A673 (cell line): ENCODE measurements at places on chromosomes 1 and 21. TPM values are rescaled to one million over a fixed set of nuclear protein-coding genes. Genes with fewer than 3 reads are reported as not detected.
A peak's percentile ranks its signal among the peaks of the same experiment; 100 is the strongest.

DNA sequence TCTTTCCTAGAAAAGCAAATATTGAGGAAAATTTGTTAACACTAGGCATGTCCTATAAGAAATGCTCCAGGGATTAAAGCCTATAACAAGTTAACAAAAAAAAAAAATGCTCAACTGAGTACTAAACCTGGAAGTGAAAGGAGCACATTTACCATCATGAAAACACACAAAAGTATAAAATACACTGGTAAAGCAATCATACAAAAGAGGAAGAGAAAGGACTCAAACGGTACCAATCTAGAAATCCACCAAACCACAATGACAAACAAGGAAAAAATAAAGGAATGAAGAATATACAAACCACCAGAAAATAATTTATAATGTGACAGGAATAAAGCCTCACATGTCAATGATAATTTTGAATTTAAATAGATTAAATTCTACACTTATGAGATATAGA is 21.2 kb downstream of the CD1E start:
- H3K4me1 ChIP-seq: no peaks in the 10 kb centered on the region
- H3K4me3 ChIP-seq: no peak overlapping the region
- no peak for DNase-seq
- H3K27me3 ChIP-seq: peaks cover 42% of the 10 kb centered on the region

DNA sequence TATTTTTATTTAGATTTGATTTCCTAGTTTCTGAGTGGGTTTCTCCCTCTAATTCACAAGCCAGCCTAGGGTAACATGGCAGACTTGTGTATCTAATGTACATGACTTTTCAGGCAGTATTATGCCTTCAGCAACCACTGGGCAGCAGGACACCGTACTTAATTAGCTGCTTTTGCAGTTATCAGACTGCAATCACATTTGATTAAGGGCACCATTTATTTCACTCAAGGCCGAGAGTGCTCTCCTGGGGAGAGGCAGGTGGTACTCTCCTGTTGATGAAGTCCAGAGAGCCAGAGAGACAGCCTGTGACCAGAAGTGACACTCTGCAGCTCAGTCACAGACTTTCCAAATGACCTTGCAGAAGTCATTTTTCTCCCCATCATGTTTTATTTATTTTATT is 18.7 kb downstream of the CYYR1 start:
- H3K4me3 ChIP-seq: no peak overlapping the region
- DNase-seq: no peak
- no peak overlapping the region for H3K27ac ChIP-seq
- H3K4me1 ChIP-seq: peaks cover 47% of the 10 kb centered on the region

- peak; percentile 50 for DNase-seq
- peak overlapping the region; percentile 38 for H3K4me3 ChIP-seq
- no peak overlapping the region for H3K27ac ChIP-seq
Measured at GRCh38 chr1:31238986-31239613, 587 bp downstream of the NKAIN1 start.

DNA sequence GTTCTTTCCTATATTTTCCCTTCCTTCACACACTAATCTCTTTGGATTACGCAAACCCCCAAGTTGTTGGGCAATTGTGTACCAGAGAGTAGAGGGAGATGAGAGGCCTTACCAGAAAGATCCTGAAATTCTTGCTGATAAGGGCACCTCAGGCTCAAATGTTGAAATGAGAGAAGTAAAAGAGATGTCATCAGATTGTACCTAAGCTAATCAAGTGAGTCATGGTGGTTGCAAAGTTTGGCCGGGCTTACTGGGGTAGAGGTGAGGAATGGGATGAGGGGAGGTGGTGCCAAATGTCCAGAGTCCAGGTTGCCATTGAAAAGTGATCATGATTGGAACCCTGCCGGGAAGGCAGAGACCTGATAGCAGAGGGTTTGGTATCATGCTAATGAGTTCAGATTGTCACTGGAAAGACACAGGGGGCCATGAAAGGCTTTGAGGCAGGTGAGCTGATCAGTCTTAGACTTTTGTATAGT is 43.1 kb downstream of the OPTC start:
- H3K27ac ChIP-seq: no peak overlapping the region
- DNase-seq: no peak
- no peaks in the 10 kb centered on the region for H3K4me1 ChIP-seq
- H3K27me3 ChIP-seq: no peaks in the 10 kb centered on the region

DNA sequence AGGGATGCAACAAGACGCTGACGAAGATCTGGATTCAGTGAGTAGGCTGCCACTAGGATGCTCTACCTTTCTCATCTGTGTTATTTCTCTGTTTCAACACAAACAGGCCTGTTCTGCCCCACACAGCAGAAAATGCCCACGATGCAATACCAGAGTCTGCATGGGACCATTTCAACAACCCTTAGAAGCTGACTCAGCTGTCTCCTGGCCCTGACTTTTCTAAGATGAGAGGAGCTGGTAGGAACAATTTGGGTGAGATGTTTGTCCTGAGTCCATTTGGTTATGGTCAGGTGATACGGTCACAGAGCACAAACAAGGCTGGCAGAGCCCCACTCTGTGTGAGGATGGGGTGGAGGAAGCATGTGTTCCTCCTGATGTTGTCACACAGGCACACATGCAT is 11.5 kb upstream of the SLC2A1 start:
- H3K36me3 ChIP-seq: no peaks in the 10 kb centered on the region
- no peaks in the 10 kb centered on the region for H3K27me3 ChIP-seq
- no peak overlapping the region for H3K4me3 ChIP-seq
- H3K27ac ChIP-seq: no peak overlapping the region
- no peak for DNase-seq

DNA sequence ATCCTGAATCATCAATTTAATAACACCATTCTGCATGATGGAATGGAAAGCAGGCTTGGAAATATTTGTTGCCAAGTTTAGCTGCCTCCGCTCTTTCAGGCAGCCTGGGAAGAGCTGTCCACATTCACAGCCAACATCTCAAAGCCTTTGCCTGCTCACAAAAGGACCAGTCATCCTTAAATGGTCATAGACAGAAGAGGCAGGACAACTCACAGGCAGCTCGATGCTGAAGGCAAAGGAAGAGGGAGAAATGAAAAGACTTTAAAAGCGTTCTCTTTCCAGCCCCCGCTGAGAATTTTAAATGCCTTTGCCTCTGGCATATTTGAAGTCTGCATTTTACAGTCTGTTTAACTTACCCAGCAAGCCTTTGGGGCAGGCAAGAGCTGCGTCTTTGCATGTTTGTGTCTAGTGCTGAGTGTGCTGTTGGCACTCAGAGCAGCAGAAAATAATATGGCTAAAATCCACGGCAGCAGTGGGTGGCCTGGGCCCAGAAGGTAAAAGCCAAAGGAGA is 68.9 kb downstream of the NMNAT2 start:
- no peaks in the 10 kb centered on the region for H3K27me3 ChIP-seq
- H3K4me3 ChIP-seq: no peak overlapping the region
- H3K4me1 ChIP-seq: no peaks in the 10 kb centered on the region
- H3K36me3 ChIP-seq: no peaks in the 10 kb centered on the region
- no peak overlapping the region for H3K27ac ChIP-seq

DNA sequence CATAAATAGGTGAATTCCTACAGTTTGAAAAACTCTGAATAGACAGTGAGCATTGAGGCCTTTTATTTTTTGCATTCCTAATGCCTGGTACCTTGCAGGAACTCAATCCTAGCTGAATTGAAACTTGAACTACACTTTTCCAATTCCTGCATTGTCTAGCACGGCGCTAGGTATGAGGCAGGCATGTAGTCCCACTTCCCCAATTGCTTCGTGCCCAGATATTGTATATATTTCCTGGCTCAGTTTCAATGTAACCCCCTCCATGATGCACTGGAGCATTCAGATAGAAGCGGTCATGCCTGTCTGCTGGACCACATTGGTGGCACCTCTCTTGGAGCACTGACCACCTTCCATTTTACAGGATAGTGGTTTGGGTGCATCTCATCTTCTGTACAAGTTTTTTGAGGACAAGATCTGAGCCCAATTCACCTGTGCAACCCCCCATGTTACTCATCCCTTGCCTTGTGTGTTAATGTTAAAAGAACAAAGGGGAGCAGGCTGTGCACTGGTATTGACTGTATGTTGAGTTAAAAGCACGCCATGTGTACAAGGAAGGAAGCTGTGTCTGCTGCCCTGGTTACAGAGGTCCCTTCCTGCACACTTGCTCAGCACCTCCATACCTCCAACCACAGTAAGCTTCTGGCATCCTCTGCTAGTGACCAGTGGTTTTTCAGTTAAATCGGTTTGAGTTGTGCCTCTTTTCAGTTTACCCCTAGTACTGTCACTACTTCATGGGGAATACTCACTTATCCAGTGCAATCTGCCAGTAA is 10.0 kb upstream of the RAB7B start:
- no peaks in the 10 kb centered on the region for H3K4me1 ChIP-seq
- H3K27ac ChIP-seq: no peak overlapping the region
- no peaks in the 10 kb centered on the region for H3K36me3 ChIP-seq
- no peaks in the 10 kb centered on the region for H3K27me3 ChIP-seq

DNA sequence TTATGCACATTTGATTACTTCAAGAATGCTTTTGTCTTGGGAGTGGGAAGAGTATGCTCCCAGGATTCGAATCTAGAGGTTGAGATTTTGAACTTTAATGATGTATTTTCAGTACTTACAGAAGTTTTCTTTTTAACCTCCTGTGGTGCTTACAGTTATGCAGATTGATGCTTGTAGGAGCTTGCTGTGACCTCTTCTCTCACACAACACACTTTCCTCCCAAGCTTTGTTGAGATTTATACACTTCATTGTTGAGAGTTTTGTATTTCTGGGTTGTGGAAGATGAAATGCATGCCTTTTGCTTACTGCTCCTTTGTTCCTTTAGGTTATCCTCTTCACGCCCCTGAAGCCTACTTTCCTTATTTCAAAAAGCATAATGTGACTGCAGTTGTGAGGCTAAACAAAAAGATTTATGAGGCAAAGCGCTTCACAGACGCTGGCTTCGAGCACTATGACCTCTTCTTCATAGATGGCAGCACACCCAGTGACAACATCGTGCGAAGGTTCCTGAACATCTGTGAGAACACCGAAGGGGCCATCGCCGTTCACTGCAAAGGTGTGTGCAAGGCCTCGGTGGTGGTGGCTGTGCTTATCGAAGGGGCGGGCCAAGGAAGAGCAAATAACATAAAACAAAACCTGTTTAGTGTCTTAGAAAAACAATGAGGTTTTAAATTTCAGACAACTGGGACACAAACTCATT is 75.5 kb upstream of the GPR88 start:
- H3K27ac ChIP-seq: no peak overlapping the region
- no peaks in the 10 kb centered on the region for H3K27me3 ChIP-seq
- H3K36me3 ChIP-seq: no peaks in the 10 kb centered on the region
- no peak overlapping the region for H3K4me3 ChIP-seq

GRCh38 chr1:55500601-55501000 is 285.4 kb upstream of the USP24 start:
- H3K4me3 ChIP-seq: no peak overlapping the region
- no peak overlapping the region for H3K27ac ChIP-seq
- peaks cover 29% of the 10 kb centered on the region for H3K27me3 ChIP-seq
- H3K36me3 ChIP-seq: no peaks in the 10 kb centered on the region
- no peaks in the 10 kb centered on the region for H3K4me1 ChIP-seq

GRCh38 chr1:212555426-212555825 is 53.1 kb upstream of the ATF3 start:
- peak; percentile 51 for DNase-seq
- H3K4me1 ChIP-seq: peaks cover 11% of the 10 kb centered on the region
- no peak overlapping the region for H3K4me3 ChIP-seq
- H3K36me3 ChIP-seq: no peaks in the 10 kb centered on the region
- H3K27ac ChIP-seq: no peak overlapping the region

GRCh38 chr1:59428828-59429227 is 131.9 kb downstream of the FGGY start:
- H3K4me3 ChIP-seq: no peak overlapping the region
- H3K36me3 ChIP-seq: no peaks in the 10 kb centered on the region
- H3K27me3 ChIP-seq: no peaks in the 10 kb centered on the region
- no peak for DNase-seq
- no peak overlapping the region for H3K27ac ChIP-seq

GRCh38 chr1:100998426-100998825 is 27.2 kb downstream of the DPH5 start:
- no peak overlapping the region for H3K4me3 ChIP-seq
- no peak overlapping the region for H3K27ac ChIP-seq
- no peaks in the 10 kb centered on the region for H3K27me3 ChIP-seq

DNA sequence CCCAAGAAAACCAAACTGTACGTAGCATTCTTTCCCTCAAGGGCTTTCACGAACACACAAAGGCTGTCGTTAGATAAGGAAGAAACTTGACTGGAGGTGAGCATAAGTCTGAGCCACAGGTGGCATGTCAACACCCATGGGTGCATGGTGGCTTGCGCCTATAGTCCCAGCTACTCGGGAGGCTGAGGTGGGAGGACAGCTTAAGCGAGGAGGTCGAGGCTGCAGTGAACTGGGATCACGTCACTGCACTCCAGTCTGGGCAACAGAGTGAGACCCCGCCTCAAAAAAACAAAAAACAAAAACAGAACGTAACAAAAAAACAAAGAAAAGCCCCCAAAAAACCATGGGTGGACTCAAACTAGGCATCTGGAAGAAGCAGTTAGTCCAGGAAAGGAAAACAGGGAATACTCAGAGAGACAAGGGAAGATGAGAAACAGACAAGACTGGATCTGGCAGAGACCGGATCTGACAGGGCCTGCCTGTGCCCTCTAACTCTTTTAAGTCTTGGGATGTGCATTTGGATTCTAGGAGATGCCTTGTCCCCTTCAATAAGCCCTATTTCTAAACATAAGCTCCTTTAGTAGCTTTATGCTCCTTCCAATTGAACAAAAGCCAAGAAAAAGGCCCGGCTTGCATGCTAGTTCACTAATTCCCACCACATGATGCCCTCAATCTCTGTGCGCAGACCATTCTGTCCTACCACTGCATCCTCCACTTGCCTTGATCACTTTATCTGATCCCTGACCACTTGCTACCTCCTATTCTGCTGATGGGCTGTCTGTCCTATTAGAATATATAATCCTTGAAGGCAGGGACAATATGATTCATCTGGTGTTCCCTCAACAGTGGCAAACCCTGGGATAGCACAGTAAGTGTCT is 73.8 kb downstream of the APP start:
- peaks cover 57% of the 10 kb centered on the region for H3K4me1 ChIP-seq

DNA sequence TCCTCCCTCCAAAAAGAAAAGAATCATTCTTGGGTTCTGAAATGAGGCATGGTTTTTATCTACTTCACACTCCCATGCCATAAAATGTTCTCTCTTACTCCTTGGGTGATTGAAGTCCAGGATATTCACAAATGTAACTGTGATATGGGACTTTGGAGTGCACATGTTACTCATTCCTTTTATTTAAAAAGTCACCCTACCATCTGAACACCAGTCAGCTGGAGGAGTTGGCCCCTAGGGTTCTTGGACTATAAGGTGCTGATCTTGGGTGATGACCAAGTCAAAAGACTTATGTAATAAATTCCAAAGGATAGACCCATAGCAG is 128.4 kb downstream of the CLIC6 start:
- H3K36me3 ChIP-seq: no peaks in the 10 kb centered on the region
- H3K4me1 ChIP-seq: no peaks in the 10 kb centered on the region
- H3K4me3 ChIP-seq: no peak overlapping the region
- no peak for DNase-seq
- H3K27ac ChIP-seq: no peak overlapping the region

The CRABP2 gene
- 1.1 and 4.0 TPM in 2 replicates for total RNA-seq

The C1orf185 gene
- not detected in 2 replicates for total RNA-seq

The CROCC gene
- 30.2 and 33.2 TPM in 2 replicates for total RNA-seq

The GUCA2B gene
- not detected in 2 replicates for total RNA-seq

The SPRR1A gene
- not detected in 2 replicates for total RNA-seq
